ENCODE measurements at places on chromosomes 12 and 14.
A peak's percentile ranks its signal among the peaks of the same experiment; 100 is the strongest.

DNA sequence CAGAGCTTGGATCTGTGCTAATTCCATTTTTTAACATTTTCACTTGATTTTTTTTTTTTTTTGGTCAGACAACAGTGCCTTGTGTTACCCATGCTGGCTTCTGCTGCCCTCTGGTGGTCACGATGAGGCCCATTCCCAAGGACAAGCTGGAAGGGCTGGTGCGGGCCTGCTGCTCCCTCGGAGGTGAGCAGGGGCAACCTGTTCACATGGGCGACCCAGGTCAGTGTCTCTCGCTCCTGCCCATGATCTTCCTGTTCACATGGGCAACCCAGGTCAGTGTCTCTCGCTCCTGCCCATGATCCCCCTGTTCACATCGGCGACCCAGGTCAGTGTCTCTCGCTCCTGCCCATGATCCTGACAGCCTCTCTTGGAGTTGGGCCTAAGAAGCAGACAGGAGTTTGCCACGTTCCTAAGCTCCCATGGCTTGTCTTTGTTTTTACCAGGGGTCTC, 59.4 kb downstream of the DGLUCY start:
- peak; percentile 61 for DNase-seq

DNA sequence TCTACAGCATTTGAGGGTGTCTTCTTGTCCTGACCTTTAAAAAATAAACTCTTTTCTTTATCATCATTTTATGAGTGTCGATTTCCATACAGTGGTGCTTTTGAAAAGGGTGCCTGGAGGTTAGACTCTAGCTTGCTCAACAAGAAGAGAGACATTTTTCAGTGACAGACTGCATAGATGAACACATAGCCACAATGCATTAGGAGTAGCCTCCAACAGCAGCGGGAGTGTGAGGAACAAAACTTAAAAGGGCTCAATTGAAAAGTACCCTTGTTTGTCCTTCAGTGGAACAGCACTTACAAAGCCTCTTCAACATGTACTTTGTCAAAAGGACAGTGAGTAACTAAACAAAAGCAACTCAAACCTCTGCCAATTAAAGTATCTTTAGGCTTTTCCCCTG, 119.3 kb downstream of the SOX5 start:
- no peak for DNase-seq

GRCh38 chr12:16063726-16064125, 152.6 kb downstream of the DERA start:
- DNase-seq, result no peak

DNA sequence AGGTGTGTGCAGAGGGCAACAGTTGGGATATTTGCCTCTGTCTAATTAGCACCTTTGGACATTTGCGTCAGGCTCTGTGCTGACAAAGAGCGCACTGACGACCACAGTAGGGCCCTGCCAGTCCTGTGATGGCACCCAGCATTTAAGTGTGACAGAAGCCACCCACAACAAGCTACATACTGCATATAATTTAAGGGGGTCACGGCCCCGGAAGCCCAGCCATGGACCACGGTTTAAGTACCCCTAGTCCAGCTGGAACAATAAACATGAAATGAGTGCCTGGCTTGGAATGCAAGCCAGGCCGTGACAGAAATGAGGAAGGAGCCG, 16.8 kb upstream of the DYNC1H1 start:
- DNase-seq, result no peak

DNA sequence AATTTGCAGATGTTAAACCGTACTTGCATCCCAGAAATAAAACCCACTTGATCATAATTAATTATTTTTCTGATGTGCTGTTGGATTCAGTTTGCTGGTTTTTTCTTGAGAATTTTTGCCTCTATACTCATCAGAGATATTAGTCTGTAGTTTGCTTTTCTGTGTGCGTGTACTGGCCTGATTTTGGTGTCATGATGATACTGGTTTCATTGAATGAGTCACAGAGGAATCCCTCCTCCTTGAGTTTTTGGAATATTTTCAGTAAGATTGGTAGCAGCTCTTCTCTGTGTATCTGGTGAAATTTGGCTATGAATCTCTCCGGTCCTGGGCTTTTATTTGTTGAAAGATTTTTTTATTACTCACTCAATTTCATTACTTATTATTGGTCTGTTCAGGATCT, 100.4 kb upstream of the PMCH start:
- no peak for DNase-seq

GRCh38 chr14:74511966-74512830, 18.6 kb downstream of the ISCA2 start:
- DNase-seq, result no peak

DNA sequence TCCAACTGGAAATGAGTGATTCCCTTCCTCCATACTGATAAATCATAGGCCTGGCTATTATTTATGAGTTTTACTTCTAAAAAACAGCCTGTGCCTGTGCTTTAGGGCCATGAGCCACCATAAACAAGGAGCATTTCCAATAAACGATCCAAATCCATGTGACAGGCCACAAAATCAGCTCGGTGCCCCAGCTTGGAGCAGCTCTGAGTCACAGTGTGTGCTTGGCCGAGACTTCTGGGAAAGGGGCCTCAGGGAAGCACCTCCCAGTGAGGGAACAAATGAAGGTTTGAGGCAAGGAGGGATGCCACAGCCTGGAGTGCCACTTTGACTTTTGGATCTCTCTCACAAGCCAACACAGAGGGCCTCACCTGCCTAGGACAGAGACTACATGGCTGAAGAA, 190.4 kb downstream of the NTF3 start:
- DNase-seq, result no peak

- no peak for DNase-seq
These were observed 33.4 kb upstream of the CD9 start for GRCh38 chr12:6166808-6167207.

- DNase-seq, result no peak
These were observed 7.5 kb upstream of the PRKAG1 start for GRCh38 chr12:49026101-49026500.

GRCh38 chr14:91283666-91284065, 39.2 kb upstream of the GPR68 start:
- DNase-seq, result no peak

GRCh38 chr14:102828151-102828550, 50.9 kb downstream of the TRAF3 start:
- DNase-seq, result no peak

GRCh38 chr12:69440016-69440415, 30.2 kb upstream of the FRS2 start:
- DNase-seq, result no peak

DNA sequence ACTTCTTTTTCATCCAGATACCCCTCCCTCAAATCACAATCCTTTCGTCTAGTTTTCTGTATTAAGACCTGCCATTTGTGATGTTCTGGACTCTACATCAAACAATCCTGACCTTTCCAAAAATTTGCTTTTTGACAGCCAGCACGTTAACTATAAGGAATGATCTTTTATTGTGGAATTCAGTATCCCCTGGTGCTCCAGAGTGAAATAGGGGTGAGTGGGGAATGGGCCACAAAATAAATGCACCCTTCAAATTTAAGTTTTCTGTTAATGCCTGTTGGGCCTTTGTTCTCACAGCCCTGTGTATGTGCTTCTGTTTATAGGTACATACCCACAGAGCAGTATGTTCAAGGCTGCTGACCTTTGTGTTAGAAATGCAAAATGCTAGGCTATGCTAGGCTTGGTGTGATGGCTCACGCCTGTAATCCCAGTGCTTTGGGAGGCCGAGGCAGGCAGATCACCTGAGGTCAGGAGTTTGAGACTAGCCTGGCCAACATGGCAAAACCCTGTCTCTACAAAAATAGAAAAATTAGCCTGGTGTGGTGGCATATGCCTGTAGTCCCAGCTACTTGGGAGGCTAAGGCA, 12.0 kb downstream of the PNN start:
- no peak for DNase-seq

Measured in stimulated activated CD8-positive, alpha-beta memory T cell treated with anti-CD3 and anti-CD28 coated beads, Interleukin-7, amount 100 ng/mL, for 24 hours (primary cell).